Immature natural killer cell (primary cell): ENCODE measurements at places on chromosomes 16 and 17. TPM values are rescaled to one million over a fixed set of nuclear protein-coding genes. Genes with fewer than 3 reads are reported as not detected.
A peak's percentile ranks its signal among the peaks of the same experiment; 100 is the strongest.

GRCh38 chr17:81000631-81001357, 9.2 kb downstream of the CHMP6 start:
- DNase-seq, result no peak
- H3K4me1 ChIP-seq, result peaks cover 37% of the 10 kb centered on the region
- H3K27me3 ChIP-seq, result peaks cover 15% of the 10 kb centered on the region
- H3K4me3 ChIP-seq, result no peak overlapping the region

- DNase-seq, result no peak
- H3K4me3 ChIP-seq, result no peak overlapping the region
- H3K27me3 ChIP-seq, result peaks cover 2% of the 10 kb centered on the region
- H3K36me3 ChIP-seq, result no peaks in the 10 kb centered on the region
- H3K4me1 ChIP-seq, result no peaks in the 10 kb centered on the region
- no peak overlapping the region for H3K27ac ChIP-seq
Observed at GRCh38 chr17:27430882-27431491, 25.3 kb upstream of the KSR1 start.

DNA sequence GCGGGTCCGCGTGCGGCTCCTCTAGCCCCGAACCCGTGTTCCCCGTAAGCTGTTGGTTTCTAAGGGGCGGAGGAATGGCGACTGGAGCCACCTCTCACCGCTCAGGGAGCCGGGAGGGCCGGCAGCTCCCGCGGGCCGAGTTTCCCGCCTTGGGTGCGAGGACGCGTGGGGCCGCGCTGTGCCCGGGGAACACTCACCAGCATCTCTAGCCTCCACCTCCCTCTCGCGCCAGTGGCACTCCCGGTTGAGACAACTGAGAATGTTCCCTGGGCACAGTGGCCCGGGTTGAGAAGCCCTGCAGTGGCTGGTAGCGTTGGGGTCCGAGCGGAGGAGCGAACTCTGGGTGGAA, 560 bp downstream of the TELO2 start:
- no peak overlapping the region for H3K27ac ChIP-seq
- peaks cover 11% of the 10 kb centered on the region for H3K4me1 ChIP-seq
- H3K4me3 ChIP-seq, result peak overlapping the region; percentile 68

DNA sequence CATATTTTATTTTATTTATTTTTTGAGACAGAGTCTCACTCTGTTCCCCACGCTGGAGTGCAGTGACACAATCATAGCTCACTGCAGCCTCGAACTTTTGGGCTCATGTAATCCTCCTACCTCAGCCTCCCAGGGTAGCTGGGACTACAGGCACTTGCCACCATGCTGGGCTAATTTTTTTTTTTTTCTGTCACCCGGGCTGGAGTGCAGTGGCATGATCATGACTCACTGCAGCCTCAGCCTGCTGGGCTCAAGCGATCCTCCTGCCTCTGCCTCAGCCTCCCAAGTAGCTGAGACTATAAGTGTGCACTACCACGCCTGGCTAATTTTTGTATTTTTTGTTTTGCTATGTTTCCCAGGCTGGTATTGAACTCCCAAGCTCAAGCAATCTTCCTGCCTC, 17.1 kb downstream of the UNC45B start:
- no peaks in the 10 kb centered on the region for H3K36me3 ChIP-seq
- H3K4me3 ChIP-seq, result no peak overlapping the region
- no peaks in the 10 kb centered on the region for H3K27me3 ChIP-seq
- H3K4me1 ChIP-seq, result peaks cover 37% of the 10 kb centered on the region
- H3K27ac ChIP-seq, result no peak overlapping the region

- no peaks in the 10 kb centered on the region for H3K4me1 ChIP-seq
- no peak overlapping the region for H3K4me3 ChIP-seq
- H3K36me3 ChIP-seq, result no peaks in the 10 kb centered on the region
- no peak for DNase-seq
- H3K27ac ChIP-seq, result no peak overlapping the region
Observed at GRCh38 chr16:87648236-87648635, 45.9 kb downstream of the JPH3 start.

GRCh38 chr17:35731239-35731916, at the start of gene RASL10B:
RASL10B (plus strand) TSS chr17:35731639; CDS start chr17:35735185, 3,546 bp downstream.
- H3K36me3 ChIP-seq, result peaks cover 20% of the 10 kb centered on the region
- DNase-seq, result peak; percentile 44
- peaks cover 2% of the 10 kb centered on the region for H3K27me3 ChIP-seq
- H3K4me1 ChIP-seq, result peaks cover 12% of the 10 kb centered on the region
- H3K27ac ChIP-seq, result peak within 1 kb of the TSS; percentile 53
- peak within 1 kb of the TSS; percentile 82 for H3K4me3 ChIP-seq

The SPATA2L gene
- 14.5 TPM for polyA plus RNA-seq

- no peaks in the 10 kb centered on the region for H3K36me3 ChIP-seq
- peak within 1 kb of the TSS; percentile 83 for H3K27ac ChIP-seq
- DNase-seq, result peak; percentile 84
- H3K4me1 ChIP-seq, result peaks cover 13% of the 10 kb centered on the region
Observed at GRCh38 chr17:6443692-6444570, at the start of gene PIMREG. PIMREG (plus strand) TSS chr17:6444455; CDS start chr17:6445111, 656 bp downstream.

The SDR42E2 gene
- polyA plus RNA-seq, result 0.51 TPM

The SLC4A1 gene
- polyA plus RNA-seq, result not detected

GRCh38 chr16:1575578-1575977, 36.3 kb downstream of the IFT140 start:
- no peak overlapping the region for H3K4me3 ChIP-seq
- no peaks in the 10 kb centered on the region for H3K27me3 ChIP-seq
- DNase-seq, result no peak
- peaks cover 3% of the 10 kb centered on the region for H3K36me3 ChIP-seq

DNA sequence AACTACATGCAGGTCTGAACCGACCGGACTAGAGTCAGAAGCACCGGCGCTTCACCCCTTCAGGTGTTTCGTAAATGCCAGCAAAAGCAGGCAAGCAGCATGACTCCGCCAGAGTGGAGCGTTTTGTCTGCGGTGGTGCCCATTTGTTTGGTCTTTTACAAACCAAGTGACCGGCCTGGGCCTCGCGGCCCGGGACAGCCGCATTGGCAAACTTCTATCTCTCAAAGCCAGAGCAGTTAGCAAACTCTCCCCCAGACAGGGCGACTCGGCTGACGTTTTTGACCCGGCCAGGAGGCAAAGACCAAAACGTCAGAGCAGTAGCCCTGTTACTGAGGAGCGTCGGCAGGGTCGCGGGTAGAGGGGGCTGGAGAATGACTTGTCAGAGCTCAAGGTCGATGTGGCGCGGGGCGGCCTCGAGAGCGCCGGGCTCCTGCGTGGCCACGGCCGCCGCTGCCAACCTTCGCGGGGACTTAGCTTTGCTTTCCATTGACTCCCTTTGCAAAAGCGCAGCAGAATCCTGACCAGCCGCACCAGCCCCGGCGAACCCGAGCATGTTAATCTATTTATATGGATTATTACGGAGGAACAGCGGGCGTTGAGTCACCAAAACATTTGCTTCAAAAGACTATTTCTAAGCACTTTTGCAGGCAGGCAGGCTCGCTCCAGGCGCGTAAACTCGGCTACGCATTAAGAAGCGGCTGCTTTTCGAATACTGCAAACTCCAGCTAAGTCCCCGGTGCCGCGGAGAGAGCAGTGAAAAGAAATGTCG, 763 bp upstream of the SOX9 start:
- H3K4me1 ChIP-seq, result peaks cover 1% of the 10 kb centered on the region
- no peak for DNase-seq
- H3K36me3 ChIP-seq, result no peaks in the 10 kb centered on the region
- no peak overlapping the region for H3K27ac ChIP-seq
- no peak overlapping the region for H3K4me3 ChIP-seq

- H3K27me3 ChIP-seq, result peaks cover 2% of the 10 kb centered on the region
- no peak for DNase-seq
- H3K27ac ChIP-seq, result no peak overlapping the region
Observed at GRCh38 chr17:4054446-4054845, 88.4 kb downstream of the ZZEF1 start.

The NPTX1 gene
- polyA plus RNA-seq, result not detected

DNA sequence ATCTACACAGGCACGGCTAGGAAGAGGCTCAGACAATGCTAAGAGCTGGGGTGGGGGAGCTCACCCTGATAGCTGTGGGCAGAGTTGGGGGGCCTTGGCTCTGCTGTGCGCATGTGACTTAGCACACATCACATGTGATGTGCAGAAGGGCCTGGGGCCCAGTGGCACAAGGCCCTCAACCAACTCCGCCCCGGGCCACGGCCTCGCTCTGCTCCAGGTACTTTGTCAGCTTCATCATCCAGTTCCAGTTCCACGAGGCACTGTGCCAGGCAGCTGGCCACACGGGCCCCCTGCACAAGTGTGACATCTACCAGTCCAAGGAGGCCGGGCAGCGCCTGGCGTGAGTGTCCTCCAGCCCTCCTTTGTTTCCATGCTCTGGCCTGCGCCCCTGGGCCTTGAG, 19.3 kb downstream of the ACE start:
- H3K36me3 ChIP-seq, result no peaks in the 10 kb centered on the region
- peaks cover 2% of the 10 kb centered on the region for H3K27me3 ChIP-seq
- H3K4me1 ChIP-seq, result no peaks in the 10 kb centered on the region
- no peak overlapping the region for H3K27ac ChIP-seq

The ESRP2 gene
- not detected for polyA plus RNA-seq

- H3K27me3 ChIP-seq, result peaks cover 4% of the 10 kb centered on the region
- no peak overlapping the region for H3K4me3 ChIP-seq
- no peak for DNase-seq
- no peaks in the 10 kb centered on the region for H3K4me1 ChIP-seq
Observed at GRCh38 chr16:11481987-11482386, 104.7 kb downstream of the LITAF start.

DNA sequence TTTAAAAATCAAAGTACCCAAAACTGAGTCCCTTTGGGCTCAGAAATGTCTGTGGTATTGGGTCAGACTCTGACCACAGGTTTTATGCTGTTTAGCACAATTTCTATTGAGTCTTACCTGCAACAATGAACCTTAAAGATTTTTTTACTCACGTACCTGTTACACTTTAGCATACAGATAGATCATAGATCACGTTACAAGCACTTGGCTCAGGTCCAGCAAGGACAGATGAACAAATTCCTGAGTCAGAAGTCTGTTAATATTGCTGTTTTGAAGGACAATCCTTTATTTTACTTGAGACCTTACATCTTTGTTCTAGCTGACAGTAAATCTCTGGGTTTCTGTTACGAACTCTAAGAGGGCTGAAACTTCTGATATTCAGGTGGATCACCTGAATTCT, 12.8 kb downstream of the SLC7A6OS start:
- H3K4me3 ChIP-seq, result no peak overlapping the region
- peaks cover 28% of the 10 kb centered on the region for H3K4me1 ChIP-seq
- H3K27me3 ChIP-seq, result no peaks in the 10 kb centered on the region
- no peak overlapping the region for H3K27ac ChIP-seq

The SRCAP gene
- polyA plus RNA-seq, result 2.8 TPM

GRCh38 chr17:45823598-45823997, 21.1 kb upstream of the SPPL2C start:
- H3K4me1 ChIP-seq, result no peaks in the 10 kb centered on the region
- H3K4me3 ChIP-seq, result no peak overlapping the region
- H3K27ac ChIP-seq, result no peak overlapping the region

GRCh38 chr17:3594051-3594800, 15.0 kb downstream of the TRPV1 start:
- H3K4me1 ChIP-seq, result no peaks in the 10 kb centered on the region
- H3K27ac ChIP-seq, result no peak overlapping the region
- H3K36me3 ChIP-seq, result peaks cover 10% of the 10 kb centered on the region
- peaks cover 5% of the 10 kb centered on the region for H3K27me3 ChIP-seq
- no peak for DNase-seq

- DNase-seq, result no peak
- no peaks in the 10 kb centered on the region for H3K4me1 ChIP-seq
- no peak overlapping the region for H3K4me3 ChIP-seq
Observed at GRCh38 chr17:21470861-21471260, 94.7 kb downstream of the KCNJ12 start.

The ABCA6 gene
- not detected for polyA plus RNA-seq

The HOXB5 gene
- polyA plus RNA-seq, result not detected

The REXO5 gene
- polyA plus RNA-seq, result 1.2 TPM

GRCh38 chr16:12126091-12126806, 149.7 kb downstream of the SNX29 start:
- DNase-seq, result no peak
- H3K27me3 ChIP-seq, result no peaks in the 10 kb centered on the region
- H3K4me1 ChIP-seq, result no peaks in the 10 kb centered on the region

DNA sequence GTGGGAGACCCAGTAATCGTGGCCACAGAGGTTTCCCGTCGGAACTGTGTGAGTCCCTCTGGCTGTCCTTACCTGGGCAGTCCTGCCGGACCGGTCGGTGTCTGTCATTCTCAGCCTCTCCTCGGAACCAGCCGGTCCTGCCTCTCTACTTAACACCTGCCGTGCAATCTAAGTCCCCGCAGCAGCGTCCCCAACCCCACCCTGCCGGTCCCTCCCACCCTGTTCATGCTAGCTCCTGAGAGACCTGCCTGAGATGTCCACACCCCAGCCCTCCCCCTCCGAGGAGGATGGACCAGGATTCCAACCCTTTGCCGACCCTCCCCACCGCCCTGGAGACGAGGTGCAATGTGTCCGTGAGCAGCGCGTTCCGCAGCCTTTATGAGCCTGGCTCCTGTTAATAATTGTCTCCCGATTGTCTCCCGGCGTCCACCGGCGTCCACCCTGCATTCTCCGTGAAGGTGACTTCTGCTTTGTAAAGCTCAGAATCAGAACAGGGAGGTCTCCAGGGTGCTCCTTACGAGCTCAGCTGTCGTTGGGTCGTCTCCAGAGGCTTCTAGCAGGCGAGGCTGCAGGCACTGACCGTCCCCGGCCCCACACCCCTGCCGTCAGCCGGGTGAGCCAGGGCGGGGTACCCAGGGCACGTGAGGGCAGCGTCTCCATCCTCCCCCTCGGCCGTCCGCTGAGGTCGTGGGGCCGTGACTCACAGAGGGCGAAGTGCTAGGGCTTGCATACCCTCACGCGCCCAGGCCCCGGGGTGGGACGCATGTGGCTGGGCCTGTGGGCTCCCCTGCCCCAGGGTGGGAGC, 10.1 kb downstream of the METRNL start:
- peaks cover 69% of the 10 kb centered on the region for H3K4me1 ChIP-seq
- peaks cover 84% of the 10 kb centered on the region for H3K27me3 ChIP-seq
- peak; percentile 70 for DNase-seq
- H3K4me3 ChIP-seq, result peak overlapping the region; percentile 60
- peaks cover 21% of the 10 kb centered on the region for H3K36me3 ChIP-seq
- H3K27ac ChIP-seq, result peak overlapping the region; percentile 85

DNA sequence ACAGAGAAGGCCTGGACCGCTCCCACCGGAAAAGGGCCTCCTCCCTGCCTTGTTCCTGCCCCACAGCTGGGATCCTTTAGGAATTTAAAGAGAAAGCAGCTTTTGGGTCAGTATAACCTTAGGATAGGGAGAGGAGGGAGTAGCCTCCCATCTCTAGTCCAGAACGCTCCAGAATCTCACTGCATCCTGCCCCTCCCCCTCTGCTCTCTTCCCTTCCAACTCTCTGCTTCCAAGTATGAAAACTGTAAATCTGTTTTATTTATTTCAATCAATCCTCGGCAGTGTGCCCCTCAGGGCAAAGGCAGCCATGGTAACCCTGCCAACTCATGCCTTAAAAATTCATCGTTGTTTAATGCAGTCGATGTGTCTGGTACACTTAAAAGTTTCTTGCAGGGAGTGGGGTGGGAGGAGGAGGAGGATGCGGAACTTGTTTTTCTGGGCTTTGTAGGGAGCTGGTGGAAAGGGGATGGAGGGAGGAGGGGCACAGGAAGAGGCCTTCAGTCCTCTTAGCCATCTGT, 21.2 kb upstream of the MTSS2 start:
- H3K27ac ChIP-seq, result no peak overlapping the region
- peaks cover 2% of the 10 kb centered on the region for H3K27me3 ChIP-seq
